ENCODE measurements at places on chromosomes 7 and 10.

DNA sequence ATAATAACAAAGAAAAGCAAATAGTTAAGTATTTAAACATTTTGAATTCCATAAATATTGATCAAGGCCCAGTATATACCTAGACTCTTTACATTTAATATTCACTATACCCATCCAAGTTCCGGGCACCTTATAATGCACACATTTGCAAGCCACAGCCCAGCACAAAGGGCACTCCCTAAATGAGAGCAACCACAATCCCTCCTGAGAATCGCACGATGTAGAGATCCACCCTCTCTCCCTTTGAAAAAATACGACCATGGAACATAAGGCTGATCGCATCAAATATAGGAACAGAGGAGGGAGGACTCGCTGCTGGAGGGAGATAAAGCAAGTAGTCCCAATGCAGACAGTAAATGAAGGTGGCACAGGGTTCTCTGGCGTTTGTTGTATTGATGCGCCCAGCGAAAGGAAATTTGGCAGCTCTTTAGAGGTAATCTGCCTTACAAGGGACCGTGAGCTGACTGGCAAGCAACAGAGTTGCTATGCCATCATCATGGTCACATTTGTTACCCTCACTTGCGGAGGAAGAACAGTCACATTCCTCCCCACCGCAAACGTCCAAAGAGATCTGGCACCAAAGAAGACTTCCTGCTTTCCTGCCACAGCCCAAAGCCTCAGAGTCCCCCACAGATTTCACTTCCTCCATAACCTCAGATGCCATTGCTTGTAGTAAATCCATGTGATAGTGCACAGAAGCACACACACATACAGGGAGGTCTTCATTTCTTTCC is 16.1 kb upstream of the TAS2R40 start:
- no peak for DNase-seq

DNA sequence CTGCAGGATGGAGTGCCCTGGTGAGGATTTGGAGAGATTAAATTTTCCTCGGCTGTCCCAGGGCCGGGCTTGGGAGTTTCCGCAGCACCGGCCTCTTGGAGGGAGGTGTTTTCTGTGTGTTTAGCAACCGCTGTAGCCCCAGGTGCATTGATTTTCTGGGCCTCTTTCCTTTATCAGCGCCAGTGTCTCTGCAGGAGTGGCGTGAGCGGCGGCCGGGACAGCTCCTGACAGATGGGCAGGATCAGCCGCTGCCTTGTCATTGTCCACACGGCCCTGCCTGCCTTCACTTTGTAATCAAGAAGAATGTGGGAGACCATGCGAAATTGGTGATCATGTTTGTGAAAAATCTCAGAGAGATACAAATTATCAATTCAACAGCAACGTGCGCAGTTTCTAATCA is 32.4 kb downstream of the NKX6-2 start:
- no peak for DNase-seq

DNA sequence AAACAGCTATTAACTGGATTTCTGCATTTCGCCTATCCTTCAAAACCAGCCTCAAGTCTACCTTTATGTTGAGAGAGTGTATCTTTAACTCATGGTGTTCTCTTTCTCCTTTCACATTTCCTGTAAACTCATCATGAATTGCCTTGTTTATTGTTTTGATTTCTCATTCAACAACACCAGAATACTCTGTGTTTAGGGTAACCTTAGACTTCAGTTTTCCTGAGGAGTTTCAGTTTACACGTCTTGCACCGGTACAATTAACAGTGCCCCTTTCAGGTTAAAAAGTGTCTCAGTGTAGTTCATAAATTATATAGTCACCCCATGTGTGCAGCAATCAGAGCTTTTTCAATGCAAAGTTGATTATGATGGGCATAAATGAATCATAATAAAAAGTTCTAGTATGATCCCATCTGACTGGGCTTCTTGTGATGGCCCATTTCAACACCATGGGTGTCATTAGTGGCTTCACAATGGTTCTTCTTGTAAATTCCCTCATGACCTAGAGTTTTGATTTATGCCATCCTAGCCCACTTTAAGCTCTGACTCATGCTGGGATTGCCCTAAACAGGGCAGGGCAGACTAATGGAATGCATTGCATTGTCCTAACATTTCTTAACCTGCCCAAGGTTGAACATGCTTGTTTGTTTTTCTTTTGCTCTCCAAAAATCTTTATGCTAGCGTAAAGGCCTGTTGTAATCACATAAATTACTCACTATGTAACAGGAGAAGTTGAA is 22.0 kb downstream of the ITGB8 start:
- DNase-seq: no peak

GRCh38 chr10:101560298-101561067 is 27.6 kb downstream of the POLL start:
- DNase-seq: no peak

DNA sequence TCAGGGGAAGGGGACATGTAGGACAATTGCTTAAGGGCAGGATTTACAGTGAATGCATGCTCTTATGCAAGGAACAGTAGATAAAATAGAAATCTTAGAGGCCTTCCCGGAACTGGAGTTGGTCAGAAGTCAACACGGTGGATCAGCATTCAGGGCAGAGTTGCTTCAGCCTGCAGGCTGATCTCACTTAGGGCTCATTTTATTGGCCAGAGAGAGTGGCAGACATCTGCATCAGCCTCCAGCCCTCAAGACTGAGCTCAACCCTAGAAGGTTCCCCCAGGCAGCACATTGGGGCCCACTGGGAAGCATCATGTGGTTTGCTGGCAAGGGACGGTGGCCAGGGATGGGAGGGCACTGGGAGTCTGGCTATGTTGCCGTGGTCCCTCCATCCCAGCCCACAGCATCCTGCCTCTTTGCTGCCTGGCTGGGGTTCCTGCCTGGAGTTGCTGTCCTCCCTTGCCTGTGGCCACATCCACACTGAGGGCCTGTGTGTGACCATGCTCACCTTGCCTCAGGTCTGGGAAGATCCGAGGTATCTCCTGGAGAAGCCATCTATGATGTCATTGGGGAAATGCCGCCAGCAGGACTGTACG is 13.0 kb downstream of the SCART1 start:
- DNase-seq: no peak

GRCh38 chr10:23558361-23558799 is 119.5 kb downstream of the OTUD1 start:
- no peak for DNase-seq

GRCh38 chr10:80662429-80663261 is 124.9 kb downstream of the SH2D4B start:
- peak; percentile 67 for DNase-seq

DNA sequence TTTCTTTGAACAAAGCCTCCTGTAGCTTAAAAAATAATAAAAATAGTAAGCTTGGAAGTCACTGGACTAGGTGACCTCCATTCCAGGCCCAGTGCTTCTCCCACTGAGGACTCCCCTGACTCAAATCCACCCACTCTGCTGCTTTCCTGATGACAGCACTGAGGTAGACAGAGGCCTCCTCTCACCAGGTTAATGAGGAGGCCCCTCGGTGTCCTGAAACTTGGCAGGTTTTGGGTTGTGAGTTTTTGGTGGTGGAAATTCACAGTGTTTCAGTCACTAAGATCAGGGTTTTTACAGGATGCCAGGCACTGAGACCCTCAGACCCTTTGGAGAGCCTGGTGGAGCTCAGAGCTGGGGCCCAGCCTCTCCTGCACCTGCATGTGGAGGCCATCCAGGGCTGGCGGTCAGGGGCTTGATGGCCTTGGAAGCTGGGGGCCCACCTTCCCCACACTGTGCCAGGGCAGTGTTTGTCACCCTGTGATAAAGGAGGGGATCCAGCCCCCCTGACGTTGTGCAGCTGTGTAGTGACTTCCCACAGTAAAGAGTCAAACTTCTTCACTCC is 19.1 kb downstream of the TSPAN14 start:
- no peak for DNase-seq

- DNase-seq: no peak
These were observed 6.3 kb downstream of the C10orf67 start for GRCh38 chr10:23338155-23338828.

DNA sequence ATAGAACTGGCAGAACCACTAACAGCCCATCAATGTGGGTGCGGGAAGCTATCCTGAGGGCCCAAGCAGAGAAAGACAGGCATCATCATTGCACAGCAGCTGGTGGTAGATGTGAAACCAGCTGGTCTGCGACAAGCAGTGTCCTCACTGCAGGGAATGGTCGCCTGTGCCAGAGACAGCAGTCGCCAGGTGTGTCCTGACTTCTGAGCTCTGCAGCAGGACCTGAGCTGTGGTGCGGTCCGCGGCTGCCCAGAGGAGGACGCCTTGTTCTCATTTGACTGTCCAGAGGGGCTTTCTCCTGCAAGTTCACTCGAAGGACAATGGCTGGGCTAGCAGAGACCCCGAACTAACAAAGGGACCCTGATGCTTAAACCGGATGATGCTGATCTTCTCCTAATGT is 97.4 kb downstream of the LRRC18 start:
- no peak for DNase-seq

GRCh38 chr7:42127232-42127622 is 109.8 kb downstream of the GLI3 start:
- no peak for DNase-seq

GRCh38 chr7:7157177-7157886 is 25.0 kb upstream of the C1GALT1 start:
- peak; percentile 60 for DNase-seq

GRCh38 chr10:63466144-63466935 is 563 bp upstream of the JMJD1C start:
- peak; percentile 29 for DNase-seq

DNA sequence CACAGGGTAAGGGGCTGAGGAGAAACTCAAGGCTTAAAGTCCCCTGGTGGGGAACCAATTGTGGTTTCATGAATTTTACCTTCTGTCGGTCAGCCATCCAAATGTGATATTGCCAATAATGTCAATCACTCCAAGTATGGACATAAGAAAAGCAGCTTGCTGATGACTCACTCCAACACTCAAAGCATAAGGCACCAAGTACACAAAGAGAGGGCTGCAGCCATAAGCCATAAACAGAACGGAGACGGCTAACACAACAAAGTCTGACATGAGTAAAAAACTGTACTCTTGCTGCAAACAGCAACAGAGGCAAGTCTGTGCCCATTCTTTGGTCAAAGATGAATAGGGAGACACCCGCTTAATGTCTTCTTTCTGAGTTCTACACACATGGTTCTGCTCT is 24.2 kb downstream of the IFIT5 start:
- no peak for DNase-seq

GRCh38 chr10:11166550-11166949 is 148.9 kb downstream of the CELF2 start:
- no peak for DNase-seq

DNA sequence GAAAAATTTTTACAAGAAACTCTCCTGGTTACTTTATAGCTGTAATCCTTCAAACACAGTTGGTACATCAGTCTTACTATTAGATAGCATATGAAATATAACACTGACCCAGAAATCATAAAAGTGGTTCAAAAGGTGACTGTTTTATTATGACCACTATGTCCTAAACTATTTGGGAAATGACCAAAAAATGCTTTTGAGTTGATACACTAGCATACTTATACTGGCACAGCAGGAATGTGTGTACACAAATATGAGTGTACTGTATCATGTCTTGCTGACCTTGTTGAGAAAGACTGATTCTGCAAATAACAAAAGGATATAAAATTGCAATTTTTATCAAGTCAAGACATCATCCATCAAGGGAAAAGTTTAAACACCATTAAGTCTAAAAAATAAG is 24.3 kb downstream of the CSTF2T start:
- no peak for DNase-seq

DNA sequence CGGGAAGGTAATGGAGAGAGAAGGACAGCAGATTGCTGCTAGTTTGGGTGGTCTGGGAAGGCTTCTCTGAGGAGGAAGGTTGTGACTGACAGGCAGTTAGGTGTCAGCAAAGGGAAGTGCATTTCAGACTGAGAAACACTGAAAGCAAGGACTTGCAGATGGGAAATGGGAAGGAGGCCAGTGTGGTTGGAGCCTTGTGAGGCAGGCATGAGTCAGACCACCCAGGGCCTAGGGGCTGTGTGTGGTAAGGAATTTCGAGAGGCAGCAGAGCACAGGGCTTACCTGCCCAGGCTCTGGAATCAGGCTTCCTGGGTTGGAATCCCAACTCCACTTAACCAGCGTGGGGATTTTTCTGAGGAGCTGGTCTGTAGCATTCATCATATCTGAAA is 53.5 kb downstream of the NRF1 start:
- DNase-seq: no peak

GRCh38 chr10:93461807-93462178 is 20.3 kb downstream of the MYOF start:
- DNase-seq: no peak

GRCh38 chr10:72297281-72297804 is 23.6 kb downstream of the DDIT4 start:
- peak; percentile 94 for DNase-seq

DNA sequence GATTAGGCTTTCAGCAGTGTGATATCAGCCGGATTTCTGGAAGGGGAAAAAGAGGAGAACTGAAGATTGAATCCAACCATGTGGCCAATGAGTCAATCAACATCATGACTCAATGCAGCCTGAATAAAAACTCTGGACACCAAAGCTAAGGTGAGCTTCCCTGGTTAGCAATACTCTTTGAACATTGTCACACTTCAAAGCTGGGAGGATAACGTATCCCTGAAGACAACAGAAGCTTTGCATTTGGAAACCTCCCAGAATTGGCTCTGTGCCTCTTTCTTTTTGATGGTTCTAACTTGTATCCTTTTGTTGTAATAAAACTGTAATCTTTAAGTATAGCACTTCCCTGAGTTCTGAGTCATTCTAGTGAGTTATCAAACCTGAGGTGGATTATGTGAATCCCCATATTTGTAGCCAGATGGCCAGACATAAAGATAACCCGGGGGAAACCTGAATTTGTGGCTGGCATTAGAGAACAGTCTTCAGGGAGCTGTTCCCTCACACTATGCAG is 284.4 kb downstream of the IPMK start:
- no peak for DNase-seq

GRCh38 chr7:12013983-12014382 is 182.0 kb upstream of the THSD7A start:
- no peak for DNase-seq

GRCh38 chr7:142513178-142513955 is 235.9 kb upstream of the PRSS1 start:
- DNase-seq: no peak

- no peak for DNase-seq
These were observed 146.7 kb downstream of the GRM3 start for GRCh38 chr7:86790383-86790782.

- no peak for DNase-seq
These were observed 112.1 kb downstream of the AKR1D1 start for GRCh38 chr7:138188290-138188858.
